ENCODE measurements at places on chromosomes 6 and 20. TPM values are rescaled to one million over a fixed set of nuclear protein-coding genes. Genes with fewer than 3 reads are reported as not detected.

The KIAA1755 gene
- total RNA-seq = 2.9 TPM

The SLC32A1 gene
- total RNA-seq = not detected

The GPLD1 gene
- total RNA-seq = 8.5 TPM

The NKAIN2 gene
- not detected for total RNA-seq

The GINM1 gene
- 62.5 TPM for total RNA-seq

The FAM83B gene
- total RNA-seq = not detected

The IRAK1BP1 gene
- 1.9 TPM for total RNA-seq

The SPTLC3 gene
- 6.4 TPM for total RNA-seq

The NMBR gene
- total RNA-seq = not detected

The RIPOR3 gene
- total RNA-seq = 36.5 TPM

The IL20RA gene
- 0.88 TPM for total RNA-seq

The RHAG gene
- total RNA-seq = not detected

The SEMG2 gene
- not detected for total RNA-seq

The TRIM40 gene
- not detected for total RNA-seq

The CST2 gene
- total RNA-seq = not detected

The PTCHD4 gene
- 0.57 TPM for total RNA-seq

The GMNN gene
- 10.5 TPM for total RNA-seq

The APCDD1L gene
- total RNA-seq = 0.17 TPM

The CRIP3 gene
- 0.88 TPM for total RNA-seq

The HLA-G gene
- not detected for total RNA-seq

The HLA-DOA gene
- 4.6 TPM for total RNA-seq

The LINC00237 gene
- not detected for total RNA-seq

The PRELID3B gene
- 83.2 TPM for total RNA-seq

The NOX3 gene
- total RNA-seq = not detected

The ZNF391 gene
- total RNA-seq = 1.3 TPM
